ENCODE measurements at places on chromosomes 5 and 9. TPM values are rescaled to one million over a fixed set of nuclear protein-coding genes. Genes with fewer than 3 reads are reported as not detected.
A peak's percentile ranks its signal among the peaks of the same experiment; 100 is the strongest.

GRCh38 chr5:147882586-147883313, 4.2 kb downstream of the SCGB3A2 start:
- DNase-seq, result no peak

GRCh38 chr5:179339081-179339480, 6.2 kb downstream of the ADAMTS2 start:
- DNase-seq, result no peak

DNA sequence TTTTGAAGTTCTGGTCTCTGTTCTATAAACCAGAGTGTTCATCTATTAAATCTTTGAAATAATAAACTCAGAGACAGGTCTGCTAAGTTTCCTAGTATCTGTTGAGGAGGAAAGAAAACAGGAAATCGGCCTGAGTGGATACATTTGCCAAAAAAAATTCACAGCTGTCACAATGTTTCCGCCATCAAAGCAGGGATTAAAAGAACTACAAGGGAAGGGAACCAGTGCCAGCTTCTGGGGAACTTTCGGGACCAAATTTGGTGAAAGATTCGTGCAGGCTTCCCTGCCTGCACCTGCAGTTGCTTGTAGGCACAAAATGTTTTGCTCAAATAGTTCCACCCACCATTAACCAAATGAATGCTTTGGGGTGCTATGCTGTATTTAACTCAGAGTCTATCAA, 267.5 kb downstream of the MSX2 start:
- DNase-seq, result no peak

DNA sequence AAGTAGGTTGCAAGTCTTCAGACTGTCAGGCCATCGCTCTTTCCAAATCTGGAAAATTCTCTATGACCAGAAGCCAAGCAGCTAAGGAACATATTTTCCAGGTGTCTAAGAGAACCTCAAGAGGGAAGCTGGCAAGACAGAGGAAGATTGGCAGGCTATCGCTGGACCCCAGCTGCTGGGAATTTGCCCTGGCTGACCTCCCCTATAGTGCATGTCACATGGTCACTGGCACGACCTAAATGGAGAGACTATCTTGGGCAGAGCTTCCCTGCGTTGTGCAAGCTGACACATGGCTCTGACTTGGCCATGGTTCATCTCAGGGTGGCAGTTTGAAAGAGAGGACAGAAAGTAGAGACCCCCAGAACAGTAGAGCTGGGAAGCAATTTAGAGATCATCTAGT, 104.9 kb upstream of the ZNF618 start:
- DNase-seq, result no peak

DNA sequence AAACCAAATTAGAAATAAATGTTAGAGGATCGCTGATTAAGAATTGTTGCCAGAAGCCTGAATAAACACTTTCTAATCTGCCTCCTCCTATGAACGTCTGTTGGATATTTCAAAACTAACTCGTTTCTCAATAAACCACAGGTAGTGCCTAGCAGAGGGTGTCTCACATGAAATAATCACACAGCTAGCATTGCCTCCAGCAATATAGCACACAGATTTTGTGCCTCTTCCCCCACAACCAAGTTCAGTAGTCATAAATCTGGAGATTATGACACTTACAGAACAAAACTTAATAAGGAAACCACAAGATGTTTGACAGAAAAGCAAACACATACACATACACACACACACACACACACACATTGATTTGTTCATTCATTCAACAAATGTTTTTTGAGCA, 173.2 kb upstream of the CDH10 start:
- no peak for DNase-seq

KIF12 gene
- total RNA-seq, result 0.21 TPM

HK3 gene
- total RNA-seq, result 1.8 TPM

DNA sequence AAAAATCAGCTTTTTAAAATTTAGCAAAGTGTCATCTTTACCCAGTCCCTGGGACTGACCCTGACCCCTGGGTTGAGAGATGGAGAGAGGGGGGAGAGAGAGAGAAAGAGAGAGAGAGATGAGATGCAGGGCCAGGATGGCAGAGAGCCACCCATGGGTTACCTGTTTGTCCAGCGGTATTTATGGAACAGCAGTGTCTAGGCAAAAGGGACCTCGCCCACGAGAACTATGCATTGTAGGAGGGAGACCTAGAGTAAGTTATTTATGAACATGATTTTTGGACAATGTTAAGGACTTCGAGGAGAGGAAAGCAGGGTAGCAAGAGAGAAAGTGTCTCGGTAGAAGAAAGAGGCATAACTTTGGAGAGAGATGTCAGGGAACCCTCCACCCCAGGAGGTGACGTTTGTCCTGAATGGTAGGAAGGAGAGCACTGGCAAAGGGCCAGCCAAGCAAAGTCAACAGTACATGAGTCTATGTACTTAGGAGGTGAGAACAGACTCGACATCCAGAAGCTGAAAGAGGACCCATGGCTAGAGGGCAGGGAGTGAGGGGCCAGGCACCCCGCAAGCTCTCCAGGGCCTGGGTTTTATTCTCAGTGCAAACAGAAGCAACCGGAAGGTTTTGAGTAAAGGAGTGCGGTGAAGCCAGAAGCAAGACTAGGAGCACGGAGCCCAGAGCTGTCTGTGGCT, 30.5 kb upstream of the MSX2 start:
- no peak for DNase-seq

GRCh38 chr5:43315263-43315662, 2.1 kb upstream of the HMGCS1 start:
- no peak for DNase-seq

DNA sequence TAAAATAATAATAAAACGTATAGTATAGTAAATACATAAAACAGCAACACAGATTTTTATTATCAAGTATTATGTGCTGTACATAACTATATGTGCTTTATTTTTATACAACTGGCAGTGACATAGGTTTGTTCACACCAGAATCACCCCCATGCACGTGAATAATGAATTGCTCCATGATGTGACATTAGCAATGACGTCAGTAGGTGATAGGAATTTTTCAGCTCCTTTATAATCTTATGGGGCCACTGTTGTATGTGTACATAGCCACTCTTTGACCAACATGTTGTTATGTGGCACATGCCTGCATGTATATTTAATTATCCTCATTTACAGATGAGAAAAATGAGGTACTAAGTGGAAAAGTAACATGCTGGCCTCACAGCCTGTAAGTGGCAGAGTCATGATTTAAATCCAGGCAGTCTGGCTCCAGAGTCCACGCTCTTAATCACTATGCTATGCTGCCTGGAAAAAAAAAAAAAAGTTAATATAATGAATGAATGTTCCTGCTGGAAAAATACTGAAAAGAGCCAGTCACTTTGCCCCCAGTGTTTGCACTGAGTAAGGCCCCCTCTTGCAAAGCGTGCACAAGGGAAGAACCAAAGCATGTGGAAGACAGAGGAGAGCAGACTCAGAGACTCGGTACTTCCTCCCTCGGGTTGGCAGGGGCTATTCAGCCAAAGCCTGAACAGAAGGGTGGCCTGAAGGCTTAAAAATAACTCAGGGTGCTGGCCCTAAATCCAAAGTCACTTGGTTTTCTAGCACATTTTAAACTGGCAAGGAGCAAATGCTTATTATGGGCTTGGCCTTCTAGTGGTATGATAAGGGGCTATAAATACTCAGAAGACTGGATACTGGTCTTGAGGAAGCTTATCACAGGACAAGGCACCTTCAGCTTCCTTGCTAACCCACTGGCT, 206.8 kb downstream of the GLIS3 start:
- no peak for DNase-seq

NR5A1 gene
- total RNA-seq, result not detected

DNA sequence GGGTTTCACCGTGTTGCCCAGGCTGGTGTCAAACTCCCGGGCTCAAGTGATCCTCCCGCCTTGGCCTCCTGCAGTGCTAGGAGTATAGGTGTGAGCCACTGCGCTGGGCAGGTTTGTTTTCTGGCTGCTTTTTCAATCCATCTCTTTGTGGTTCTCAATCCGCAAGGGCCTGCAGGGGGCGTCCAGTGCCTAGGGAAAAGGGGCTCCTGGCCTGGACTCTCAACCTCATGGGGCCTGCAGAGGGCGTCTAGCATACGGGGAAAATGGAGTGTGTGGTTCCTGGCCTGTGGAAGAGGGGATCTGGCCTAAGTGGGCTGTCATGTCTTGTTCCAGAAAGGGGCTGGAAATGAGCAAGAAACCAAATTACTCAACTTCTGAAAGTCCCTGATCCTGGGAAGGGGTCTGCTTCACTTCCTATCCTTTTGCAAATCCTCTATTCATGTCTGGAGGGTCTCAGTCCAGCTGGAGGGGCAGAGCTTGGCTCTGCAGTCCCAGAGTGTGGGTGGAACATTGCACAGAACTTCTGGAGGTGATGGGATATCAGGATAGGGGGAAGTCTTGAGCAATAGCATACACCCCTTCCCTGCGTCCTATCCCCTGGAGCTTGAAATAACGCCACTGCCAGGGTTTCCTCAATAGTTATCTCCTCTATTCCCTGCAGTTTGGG, 12.7 kb upstream of the CCL27 start:
- DNase-seq, result peak; percentile 53

MEIKIN gene
- not detected for total RNA-seq

GRCh38 chr5:149915392-149916260, 29.0 kb downstream of the PDE6A start:
- DNase-seq, result no peak

DNA sequence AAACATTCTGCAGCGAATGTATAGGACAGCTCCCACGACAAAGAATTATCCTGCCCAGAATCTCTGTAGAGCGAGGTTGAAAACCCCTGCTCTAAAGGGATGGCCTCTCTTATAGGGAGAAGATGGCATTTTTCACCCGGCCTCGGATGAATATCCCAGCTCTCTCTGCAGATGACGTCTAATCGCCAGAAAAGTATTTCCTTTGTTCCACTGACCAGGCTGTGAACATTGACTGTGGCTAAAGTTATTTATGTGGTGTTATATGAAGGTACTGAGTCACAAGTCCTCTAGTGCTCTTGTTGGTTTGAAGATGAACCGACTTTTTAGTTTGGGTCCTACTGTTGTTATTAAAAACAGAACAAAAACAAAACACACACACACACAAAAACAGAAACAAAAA, 17.4 kb upstream of the RARS1 start:
- DNase-seq, result no peak

All from heart left ventricle (tissue), 16 donors.